ENCODE measurements at places on chromosomes 6 and 20.
A peak's percentile ranks its signal among the peaks of the same experiment; 100 is the strongest.

- no peak for DNase-seq
Observed at GRCh38 chr6:15362274-15363160, 116.6 kb downstream of the JARID2 start.

DNA sequence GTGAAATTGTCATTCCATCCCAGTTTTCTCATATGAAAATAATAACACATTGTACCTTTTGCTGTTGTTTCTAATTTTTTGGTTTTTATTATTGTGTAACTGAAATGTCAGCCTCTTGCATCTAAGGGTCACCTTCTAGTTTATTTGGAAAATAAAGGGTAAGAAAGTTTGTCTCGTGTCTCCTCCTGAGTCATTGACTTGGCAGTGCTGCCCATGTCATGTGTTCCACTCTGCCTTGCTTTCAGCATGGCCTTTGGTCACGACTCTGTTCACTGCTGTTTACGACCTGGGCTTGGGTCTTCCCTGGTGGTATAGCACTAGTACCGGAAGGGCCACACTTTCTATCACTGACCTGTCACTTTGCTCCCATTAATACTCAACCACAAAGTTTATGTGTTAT lies 171.4 kb upstream of the RSPO3 start:
- peak; percentile 50 for DNase-seq

DNA sequence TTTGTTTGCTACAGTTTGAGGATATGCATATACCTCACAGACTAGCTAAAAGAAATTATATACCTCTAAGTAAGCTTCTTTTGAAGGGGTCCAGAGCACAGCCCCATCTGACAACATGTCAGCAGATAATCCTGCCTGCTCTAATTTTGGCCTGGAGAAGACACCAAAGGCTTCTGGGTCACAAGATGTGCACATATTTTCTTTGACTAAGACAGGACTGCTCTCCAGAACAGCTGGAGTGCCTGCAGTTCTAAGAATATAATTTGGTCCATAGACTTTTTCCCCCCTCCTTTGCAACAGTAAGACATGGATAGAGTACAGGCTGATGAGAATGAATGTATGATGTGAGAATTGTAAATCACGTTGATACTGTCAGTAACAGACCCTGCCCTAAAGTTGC lies 107.9 kb upstream of the KCNK16 start:
- no peak for DNase-seq

GRCh38 chr6:320351-321157 lies 28.3 kb downstream of the DUSP22 start:
- no peak for DNase-seq

DNA sequence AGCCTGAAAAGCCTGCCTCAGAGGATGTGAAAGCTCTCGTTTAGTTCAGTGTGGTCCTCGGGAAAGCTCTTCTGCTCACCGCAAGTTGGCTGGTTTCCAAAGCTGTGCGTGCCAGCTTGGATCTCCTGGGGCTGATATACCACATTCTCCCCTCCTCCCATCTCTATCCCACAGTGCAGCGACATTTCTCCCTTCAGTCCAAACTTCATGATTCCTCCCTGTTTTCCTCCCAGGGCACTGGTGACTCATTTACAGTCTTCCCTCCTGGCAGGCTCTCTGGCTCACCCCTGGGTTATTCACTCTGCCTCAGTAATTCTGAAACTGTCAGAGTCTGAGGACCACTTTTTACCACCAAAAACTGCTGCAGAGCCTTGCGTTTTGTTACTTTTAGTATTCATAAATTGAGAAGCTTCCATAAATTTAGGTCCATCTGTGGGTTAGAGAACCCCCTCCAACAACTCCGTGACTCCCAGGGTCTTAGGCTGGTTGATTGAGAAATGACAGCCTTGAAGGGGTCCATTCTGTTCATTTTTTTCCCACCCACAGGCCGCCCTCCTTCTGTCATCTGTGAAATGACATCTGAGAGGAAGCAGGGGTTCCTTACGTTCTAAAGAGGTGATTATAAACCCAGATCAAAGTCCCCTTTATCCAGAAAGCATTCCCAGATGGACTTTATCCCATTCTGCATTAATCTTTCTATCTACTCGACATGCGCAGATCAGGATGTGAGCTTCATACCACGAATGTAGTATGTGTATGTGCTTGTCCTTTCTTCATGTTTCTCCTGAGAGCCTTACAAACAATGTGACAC lies 6.1 kb downstream of the TRIM10 start:
- DNase-seq: peak; percentile 78

DNA sequence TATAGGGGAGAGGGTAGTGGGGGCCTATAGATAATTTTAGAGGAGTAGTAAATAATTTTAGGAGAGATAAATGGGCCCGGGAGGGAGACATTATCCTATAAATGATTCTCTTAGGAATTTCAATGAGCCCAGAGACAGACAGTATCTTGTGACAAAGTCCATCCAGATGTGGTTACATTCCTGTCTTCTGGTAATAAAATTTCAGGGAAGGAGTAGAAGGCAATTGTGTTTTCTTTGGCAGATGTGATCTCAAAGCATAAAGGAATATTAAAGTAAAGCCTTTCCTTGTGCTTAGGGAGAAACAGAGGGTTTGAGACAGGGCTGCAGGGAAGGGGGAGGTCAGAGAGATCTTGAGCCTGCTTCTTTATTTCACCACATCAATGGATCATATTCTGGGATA lies 979.8 kb upstream of the GJE1 start:
- peak; percentile 25 for DNase-seq

DNA sequence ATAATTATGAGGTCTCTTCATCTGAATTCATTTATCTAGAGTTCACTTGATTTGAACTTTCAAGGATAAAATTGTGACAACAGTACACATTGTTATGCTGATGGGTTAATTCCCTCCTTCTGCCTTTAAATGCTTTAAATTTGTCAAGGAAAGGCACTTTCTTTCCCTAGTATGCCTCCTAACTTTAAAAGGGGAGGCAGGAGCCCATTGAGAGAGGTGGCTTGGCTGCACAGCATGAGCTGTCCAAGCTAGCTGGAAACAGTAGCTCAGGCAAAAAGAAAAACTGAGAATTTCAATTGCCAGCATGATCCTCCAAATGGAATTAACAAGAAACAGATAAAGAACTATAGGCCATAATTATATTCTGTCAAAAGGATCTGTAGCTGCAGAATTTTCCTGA lies 243.3 kb upstream of the GRIK2 start:
- DNase-seq: no peak

- no peak for DNase-seq
Observed at GRCh38 chr6:22682979-22683378, 113.6 kb downstream of the HDGFL1 start.

- DNase-seq: no peak
Observed at GRCh38 chr6:36147294-36147693, 17.0 kb downstream of the MAPK13 start.

DNA sequence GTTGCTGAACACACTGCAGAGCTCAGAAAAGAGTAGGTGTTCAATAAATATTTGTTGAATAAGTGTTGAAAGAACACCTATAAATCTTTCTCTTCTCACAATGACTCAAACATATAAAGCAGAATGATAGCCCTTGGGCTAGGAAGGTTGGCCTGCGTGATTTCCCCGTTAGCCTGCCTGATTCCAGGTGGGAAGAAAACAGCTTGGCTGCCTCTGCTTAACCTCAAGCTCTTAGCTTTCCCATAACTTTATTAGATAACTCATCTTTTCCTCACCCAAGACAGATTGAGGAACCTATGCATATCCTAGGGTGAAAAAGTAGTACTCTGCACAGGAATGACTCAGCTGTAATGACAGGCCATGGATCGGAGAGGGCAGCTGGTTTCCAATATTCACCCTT lies 300.3 kb upstream of the ID4 start:
- DNase-seq: no peak
